Psoas muscle (tissue), 8 donors: ENCODE measurements at places on chromosomes 7 and 10. TPM values are rescaled to one million over a fixed set of nuclear protein-coding genes. Genes with fewer than 3 reads are reported as not detected.

THSD7A gene
- polyA plus RNA-seq = 0.07 TPM

PNLIP gene
- 0.10 TPM for polyA plus RNA-seq

KCNIP2 gene
- polyA plus RNA-seq = 5.9 TPM

DOCK1 gene
- 2.4 TPM for polyA plus RNA-seq

SEMA4G gene
- 0.48 TPM for polyA plus RNA-seq

UBE2D1 gene
- 23.8 TPM for polyA plus RNA-seq

GRCh38 chr10:96919785-96920430 lies 87.8 kb downstream of the LCOR start:
- peaks cover 2% of the 10 kb centered on the region for H3K36me3 ChIP-seq
- H3K27ac ChIP-seq = peak overlapping the region; percentile 81
- no peak overlapping the region for H3K4me3 ChIP-seq
- DNase-seq = no peak
- no peaks in the 10 kb centered on the region for H3K27me3 ChIP-seq

DNA sequence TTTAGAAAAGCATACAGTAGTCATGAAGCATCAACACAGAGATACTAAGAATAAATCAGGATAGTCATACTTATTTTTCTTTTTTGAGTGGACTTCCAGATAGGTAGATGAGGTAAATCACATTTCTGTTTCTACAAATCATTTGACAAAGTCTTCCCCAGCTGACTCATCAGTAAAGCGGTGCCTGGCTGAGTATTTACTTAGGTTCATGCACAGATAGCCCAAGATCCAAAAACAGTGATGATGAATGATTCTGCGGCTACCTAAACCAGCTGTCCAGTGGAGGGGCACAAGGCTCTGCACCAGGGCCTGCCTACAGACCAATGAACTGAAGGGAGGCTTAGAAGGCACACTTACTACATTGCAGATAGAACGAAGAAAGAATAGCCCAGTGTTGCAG lies 113.1 kb downstream of the PARP12 start:
- no peak for DNase-seq
- no peak overlapping the region for H3K27ac ChIP-seq
- no peaks in the 10 kb centered on the region for H3K36me3 ChIP-seq
- H3K27me3 ChIP-seq = no peaks in the 10 kb centered on the region

DNA sequence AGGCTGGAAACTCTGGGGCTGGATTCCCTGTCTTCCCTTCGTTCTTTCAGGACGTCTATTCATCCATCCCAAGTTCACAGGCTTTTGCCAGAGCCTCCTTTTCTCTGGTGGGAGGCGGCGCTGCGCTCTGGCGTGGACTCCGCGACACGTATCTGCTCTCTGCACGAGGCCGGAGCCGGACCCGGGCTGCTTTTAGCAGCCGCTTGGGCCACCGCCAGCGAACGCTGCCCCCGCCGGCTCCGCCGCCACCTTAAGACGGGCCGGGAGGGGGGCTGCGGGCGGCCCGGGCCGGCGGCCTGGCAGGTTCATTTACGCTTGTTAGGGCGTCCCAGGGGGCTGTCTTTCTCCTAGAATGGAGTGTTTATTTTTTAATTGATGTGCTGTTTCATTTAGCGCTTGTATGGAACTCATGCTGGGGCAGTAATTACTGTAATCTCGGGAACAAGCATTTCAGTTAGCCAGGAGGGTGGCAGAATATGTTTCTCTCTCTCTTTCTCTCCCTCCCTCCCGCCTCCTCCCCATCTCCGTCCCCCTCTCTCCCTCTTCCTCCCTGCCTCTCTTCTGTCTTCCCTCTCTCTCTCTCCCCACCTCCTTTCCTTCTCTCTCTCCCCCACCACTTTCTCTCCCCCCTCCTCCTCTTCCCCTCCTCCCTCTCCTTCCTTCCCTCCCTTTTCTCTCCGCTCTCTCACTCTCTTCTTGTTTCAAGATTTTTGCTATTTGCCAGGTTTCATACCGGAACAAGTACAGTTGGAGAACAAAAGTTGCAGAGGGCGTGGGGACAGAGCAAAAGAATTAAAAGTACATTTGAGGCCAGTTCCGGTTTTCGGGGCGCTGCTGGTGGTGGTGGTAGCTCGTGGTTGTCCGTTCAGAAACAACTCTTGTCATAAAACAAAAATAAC lies 1.3 kb upstream of the FZD8 start:
- H3K36me3 ChIP-seq = peaks cover under 1% of the 10 kb centered on the region
- H3K4me3 ChIP-seq = peak overlapping the region; percentile 95
- peak overlapping the region; percentile 92 for H3K27ac ChIP-seq
- DNase-seq = peak; percentile 84
- H3K27me3 ChIP-seq = no peaks in the 10 kb centered on the region

DNA sequence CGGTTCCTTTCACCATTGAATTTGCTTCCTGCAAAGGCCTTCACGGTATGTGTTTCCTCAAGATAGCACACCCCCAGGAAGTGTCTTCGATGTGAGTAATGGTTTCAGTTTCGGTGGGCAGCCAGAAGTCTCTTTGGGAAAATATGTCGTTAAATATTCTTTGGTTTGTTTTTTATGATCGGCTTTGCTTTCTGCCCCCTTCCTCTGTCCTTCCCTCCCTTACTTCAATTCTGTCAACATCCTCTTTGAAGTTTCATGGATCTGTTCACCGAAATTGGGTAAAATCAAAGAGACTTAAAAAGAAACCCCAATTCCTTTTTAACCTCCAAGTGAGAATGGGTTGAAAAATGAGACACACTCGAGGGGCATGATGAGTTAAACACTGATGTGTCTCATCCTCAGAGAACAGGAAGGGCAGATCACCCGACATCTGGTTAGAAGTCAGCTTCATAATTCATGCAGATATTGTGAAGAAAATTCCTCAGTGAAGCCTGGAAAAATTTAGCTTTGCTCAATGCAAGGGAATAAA lies 170.8 kb upstream of the HABP2 start:
- no peaks in the 10 kb centered on the region for H3K36me3 ChIP-seq
- H3K27me3 ChIP-seq = no peaks in the 10 kb centered on the region
- H3K27ac ChIP-seq = peak overlapping the region; percentile 38
- no peak for DNase-seq

DNA sequence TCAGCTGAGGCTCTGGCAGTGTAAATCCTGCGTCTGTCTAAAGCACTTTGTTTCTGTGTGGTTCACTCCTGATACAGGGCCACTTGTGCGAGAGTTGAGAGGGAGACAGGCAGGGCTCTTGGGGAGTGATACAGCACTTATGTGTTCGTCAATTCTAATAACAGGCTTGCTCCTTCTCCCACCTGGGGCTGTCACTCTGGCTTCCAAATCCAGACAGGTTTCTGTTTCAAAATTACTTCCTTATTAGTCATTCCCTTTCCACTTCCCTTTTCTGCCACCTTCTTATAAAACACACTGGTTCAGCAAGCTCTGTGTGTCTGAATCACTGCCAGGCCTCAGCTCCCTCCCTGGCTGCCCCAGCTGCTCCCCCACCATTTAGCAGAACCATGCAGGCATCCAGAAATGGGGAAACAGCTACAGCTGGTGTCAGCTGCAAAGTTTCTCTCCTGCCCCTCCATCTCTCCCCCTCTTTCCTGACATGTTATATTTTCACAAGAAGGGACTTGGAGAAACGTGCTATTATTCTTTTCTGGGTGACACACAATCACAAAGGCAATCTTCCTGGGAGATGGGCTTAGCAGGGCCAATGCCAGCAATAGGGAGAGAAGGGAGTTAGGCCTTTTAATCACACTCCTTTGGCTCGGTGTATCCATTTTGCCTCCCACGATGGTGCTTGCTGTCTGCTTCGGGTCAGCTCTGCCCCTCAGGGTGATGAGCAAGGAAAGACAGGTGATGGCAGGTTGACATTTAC lies 58.4 kb upstream of the ZNRF2 start:
- H3K27ac ChIP-seq = peak overlapping the region; percentile 95
- peak; percentile 87 for DNase-seq
- H3K27me3 ChIP-seq = no peaks in the 10 kb centered on the region
- H3K4me3 ChIP-seq = peak overlapping the region; percentile 17

DNA sequence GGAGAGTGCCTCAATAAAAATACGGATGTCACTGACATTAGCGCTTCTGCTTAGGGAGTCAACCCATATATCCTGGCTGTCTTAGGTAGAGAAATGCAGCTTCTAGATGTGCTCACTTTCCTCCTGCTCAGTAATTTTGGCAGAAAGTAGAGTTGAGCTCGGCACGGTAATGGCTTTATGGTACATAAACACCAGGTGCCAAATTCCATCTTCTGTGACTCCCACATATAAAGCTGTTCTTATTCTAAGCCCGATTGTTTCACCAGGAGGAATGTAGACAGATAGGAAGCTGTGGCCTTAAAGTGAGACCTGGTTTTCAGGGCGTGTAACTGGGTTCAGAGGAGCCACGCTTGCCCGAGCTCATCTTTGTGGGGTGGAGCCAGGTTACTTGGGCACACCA lies 143.7 kb downstream of the CREB5 start:
- no peaks in the 10 kb centered on the region for H3K36me3 ChIP-seq
- H3K27ac ChIP-seq = no peak overlapping the region
- no peaks in the 10 kb centered on the region for H3K4me1 ChIP-seq
- no peak for DNase-seq
- H3K27me3 ChIP-seq = no peaks in the 10 kb centered on the region

DNA sequence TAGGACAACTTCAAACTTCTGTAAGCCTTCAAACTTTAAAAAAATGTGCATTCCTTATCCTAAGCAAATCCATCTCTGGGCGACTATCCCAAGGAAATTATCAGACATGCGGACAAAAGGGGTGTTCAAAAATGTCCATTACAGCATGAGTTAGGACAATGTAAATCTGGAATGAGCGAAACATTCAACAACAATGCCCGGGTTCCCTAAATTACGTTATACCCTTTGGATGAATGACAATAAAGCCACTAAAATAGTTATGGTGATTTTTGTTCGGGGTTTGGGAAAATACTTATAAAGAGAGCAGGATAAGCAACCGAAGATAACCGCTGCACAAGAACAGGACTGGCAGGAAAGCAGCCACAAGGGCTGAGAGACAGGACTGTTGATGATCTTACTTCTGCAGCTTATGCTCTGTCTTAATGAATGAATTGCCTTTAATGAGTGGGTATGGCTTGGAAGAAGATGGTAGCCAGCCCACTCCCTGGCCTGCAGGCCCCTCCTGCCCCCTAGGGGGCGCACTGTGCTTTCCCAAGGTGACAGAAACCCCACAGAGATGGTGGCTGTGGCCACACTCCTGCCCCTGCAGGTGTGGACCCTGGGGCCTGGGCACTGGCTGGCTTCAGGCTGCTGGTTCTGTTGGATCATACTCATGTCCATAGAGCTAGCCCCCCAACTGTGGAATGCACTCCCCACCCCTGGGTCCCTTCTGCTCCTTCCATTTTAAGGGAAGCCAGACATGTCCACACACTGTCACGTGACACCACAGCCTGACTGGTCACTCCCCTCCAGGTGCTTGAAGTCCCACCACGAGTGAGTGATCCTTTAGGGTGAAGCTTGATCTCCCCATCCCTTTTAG lies 45.0 kb downstream of the ZCCHC24 start:
- H3K27me3 ChIP-seq = no peaks in the 10 kb centered on the region
- no peaks in the 10 kb centered on the region for H3K36me3 ChIP-seq
- H3K4me3 ChIP-seq = peak overlapping the region; percentile 22

- H3K4me1 ChIP-seq = peaks cover 35% of the 10 kb centered on the region
- no peak for DNase-seq
- peak overlapping the region; percentile 74 for H3K27ac ChIP-seq
- no peaks in the 10 kb centered on the region for H3K27me3 ChIP-seq
- no peaks in the 10 kb centered on the region for H3K36me3 ChIP-seq
These were observed 13.6 kb downstream of the SUMF2 start for GRCh38 chr7:56077681-56078080.

- H3K36me3 ChIP-seq = no peaks in the 10 kb centered on the region
- peaks cover 3% of the 10 kb centered on the region for H3K27me3 ChIP-seq
- no peak for DNase-seq
- H3K4me3 ChIP-seq = no peak overlapping the region
These were observed 61.8 kb upstream of the SLC35B4 start for GRCh38 chr7:134378562-134378961.
